Stimulated activated CD4-positive, alpha-beta T cell treated with anti-CD3 and anti-CD28 coated beads, Interleukin-1b, Interleukin-23, amount 100 ng/mL, for 1 hour (primary cell): ENCODE measurements at places on chromosomes 11 and 22.

GRCh38 chr11:8705146-8705545 lies 22.6 kb downstream of the RPL27A start:
- DNase-seq = no peak

- no peak for DNase-seq
Observed at GRCh38 chr22:24107661-24108060, 73.6 kb upstream of the SUSD2 start.

- DNase-seq = no peak
Observed at GRCh38 chr11:120746376-120746775, 234.8 kb downstream of the GRIK4 start.

- no peak for DNase-seq
Observed at GRCh38 chr22:48536541-48537342, 1290.9 kb downstream of the BRD1 start.

- no peak for DNase-seq
Observed at GRCh38 chr22:23305922-23306374, 125.6 kb downstream of the BCR start.

DNA sequence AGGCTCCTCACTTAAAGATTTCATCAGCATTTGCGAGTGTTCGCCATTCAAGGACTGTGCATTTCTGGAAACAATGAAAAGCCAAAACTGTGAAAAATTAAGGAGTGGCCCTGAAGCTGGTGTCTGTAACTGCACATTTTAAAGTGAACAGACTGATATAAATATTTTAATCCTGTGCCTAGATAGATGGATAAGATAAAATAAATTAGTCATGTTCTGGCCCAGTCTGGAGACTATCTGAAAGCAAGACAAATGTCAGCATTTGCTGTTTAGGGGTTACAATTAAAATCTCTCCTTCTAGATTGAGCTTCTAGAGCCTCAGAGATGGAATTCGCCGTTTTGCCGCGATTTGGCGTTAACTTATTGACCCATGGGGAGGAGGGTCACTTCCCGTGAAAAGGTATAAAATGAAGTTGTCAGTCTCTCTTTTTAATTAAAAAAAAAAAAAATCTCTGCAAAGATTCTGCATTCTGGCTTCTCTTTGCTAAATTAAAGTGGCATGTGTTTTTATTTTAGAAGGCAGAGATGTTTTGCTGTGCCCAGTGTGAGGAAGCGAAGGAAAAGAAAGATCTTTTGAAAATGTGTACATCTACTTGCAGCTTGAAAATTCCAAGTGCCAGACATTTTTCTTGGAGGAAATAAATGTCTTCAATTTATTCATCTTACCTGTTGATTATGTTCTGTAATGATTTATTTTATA lies 79.7 kb upstream of the WNT7B start:
- DNase-seq = no peak

- DNase-seq = no peak
Observed at GRCh38 chr22:44279069-44279360, 33.7 kb downstream of the SHISAL1 start.

DNA sequence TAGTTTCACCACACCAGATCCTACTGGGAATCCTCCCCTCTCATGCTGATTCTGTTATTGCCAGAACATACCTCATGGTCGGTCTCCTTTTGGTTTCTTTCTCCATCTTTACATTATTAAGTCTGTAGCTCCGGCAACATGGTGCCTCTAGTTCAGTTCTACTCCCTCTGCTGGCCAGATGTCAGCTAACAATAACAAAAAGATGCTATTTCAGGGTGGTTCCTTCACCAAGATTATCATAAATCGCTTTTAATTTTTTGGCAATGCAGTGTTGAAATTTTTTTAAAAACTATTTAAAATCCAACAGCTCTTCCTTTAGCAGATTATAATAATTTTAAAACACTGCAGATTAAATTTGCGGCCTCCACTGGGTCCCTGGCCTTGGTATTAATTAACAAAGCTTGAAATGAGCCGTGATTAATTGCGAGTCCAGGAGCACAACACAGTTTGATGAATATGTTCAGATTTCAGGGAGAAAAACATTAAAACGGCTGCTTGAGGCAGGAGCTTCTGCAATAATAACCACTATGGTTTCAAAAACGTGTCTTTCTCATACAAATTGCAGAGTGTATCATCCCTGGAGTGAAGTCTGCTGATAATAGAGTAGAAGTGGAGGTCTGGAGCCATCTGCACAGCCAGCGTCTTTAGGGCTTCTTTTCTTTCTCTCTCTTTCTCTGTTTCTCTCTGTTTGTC lies 492.9 kb upstream of the KIRREL3 start:
- no peak for DNase-seq

DNA sequence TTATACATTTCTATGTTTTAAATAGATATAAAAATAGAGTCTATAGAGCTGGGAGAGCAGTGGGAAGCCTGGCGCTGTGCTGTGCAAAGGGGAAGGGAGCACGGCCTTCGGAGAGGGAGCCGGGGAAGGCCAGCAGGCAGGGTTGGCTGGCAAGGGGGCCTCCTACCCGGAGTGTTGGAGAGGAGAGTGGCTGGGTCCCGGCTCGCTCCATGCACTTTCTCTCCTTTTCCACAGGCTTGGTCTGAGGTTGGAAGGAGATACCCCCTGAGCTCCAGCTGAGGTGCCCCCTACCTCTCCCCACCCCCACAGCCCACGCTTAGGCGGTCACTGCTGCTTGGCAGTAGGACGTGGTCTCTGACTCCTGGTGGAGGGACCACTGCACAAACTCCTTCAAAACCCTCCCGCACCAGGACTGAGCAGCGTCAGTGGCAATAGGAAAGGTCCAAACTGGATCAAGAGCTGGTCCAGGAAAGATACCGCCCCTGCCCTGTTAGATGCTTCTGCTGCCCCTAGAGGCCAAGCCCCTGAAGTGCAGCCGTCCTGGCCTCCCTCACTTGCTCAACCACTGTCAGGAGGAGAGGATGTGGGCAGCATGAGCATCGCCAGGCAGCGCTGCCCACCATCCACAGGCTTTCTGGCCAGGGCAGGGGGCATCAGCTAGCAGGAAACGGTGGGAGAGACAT lies 52.9 kb downstream of the SYT13 start:
- peak; percentile 45 for DNase-seq

GRCh38 chr11:122331079-122331478 lies 215.1 kb upstream of the BLID start:
- no peak for DNase-seq

DNA sequence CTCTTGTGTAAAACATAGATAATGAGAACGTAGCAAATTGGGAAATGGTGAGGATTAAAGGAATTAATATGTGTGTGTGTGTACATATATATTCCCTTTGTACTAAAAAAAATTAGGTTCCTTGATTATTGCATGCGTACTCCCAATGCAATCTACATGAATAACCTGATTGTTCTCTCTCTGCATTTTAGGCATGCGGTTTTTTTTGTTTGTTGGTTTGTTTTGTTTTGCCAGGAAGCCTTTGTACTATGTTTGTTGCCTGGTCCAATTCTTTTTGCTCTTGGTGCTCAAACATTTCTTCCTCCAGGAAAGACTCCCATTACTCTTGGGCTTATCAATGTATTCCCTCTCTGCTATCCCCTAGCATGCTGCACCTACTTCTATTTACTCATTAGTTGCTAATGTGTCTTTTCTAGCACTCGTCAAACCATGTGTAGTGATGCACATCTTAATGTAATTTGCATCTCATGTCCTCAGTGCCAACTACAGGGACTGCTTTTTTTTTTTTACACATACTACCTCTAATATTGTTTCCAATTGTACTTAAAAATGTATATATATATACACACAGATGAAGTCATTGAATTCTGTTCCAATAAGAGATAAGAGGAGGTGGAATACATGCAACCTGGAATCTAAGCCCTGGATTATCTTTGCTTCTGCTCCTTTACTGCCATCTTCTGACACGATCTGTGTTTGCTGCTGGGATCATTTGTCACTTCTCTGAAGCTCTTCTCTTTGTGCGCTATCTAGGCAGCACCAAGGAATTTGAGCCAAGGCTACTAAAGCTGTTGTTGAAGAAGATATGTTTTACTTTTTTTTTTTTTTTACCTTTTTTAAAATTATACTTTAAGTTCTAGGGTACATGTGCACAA lies 197.2 kb upstream of the ANO3 start:
- DNase-seq = no peak

DNA sequence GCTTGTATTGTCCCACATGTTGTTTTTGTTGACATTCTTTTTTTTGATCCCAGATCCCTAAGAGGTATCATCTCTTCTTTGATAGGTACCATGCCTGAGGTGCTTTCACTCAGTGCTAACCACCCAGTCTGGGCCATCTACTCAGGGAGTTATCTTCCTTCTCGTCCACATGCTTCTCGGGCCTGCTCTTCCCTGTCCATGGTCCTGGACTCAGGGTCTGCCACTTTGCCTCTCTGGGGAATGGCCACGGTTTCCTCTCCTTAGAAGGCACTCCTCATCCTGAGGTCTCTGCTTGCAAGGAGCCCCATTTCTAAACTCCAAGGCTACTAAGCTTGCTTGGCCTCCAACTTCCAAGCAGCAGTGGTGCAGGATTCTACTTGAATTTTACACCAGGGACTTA lies 227.0 kb upstream of the NCAM1 start:
- no peak for DNase-seq

GRCh38 chr11:82867495-82868082 lies 32.6 kb downstream of the PRCP start:
- peak; percentile 43 for DNase-seq

DNA sequence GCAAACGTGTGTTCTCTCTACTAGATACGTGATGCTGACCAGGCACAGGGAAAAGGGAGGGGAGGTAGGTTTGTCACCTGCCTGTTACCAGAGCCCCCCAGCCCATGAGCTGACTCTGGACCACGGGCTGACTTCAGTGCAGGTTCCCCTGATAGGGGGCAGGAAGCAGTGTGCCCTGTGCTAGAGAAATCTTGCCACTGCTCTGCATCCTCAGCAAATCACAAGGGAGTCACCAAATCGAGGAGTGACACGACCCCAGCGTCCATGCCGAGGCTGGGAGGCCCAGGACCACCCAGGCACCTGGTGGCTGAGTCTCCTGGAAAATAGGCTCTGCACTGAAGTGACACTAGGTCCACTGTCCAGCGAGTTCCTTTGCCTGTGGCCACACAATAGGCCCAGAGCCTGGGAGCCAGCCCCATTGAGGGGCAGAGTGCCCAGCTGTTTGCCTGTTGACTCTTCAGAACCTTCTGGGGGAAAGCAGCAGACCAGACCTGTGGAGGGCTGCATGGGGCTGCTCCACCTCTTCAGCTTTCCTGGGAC lies 99.3 kb downstream of the CTTN start:
- DNase-seq = no peak

DNA sequence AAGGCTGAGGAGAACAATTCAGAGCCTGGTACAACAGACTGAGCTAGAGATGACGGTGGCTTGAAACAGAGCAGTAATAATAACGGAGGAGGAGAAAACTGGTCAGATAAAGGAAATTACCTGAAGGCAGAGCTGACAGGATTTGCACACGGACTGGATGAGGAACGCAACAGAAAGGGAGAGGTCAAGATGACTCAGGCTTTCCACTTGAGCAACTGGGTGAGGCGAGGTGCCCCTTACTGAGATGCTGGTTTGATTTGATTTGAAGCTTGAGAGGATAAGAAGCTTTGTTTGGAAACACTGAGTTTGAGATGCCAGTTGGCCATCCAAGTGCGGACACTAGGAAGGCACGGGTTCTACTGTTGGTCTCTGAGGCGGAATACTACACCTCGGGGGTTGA lies 35.4 kb upstream of the NRIP3 start:
- no peak for DNase-seq

DNA sequence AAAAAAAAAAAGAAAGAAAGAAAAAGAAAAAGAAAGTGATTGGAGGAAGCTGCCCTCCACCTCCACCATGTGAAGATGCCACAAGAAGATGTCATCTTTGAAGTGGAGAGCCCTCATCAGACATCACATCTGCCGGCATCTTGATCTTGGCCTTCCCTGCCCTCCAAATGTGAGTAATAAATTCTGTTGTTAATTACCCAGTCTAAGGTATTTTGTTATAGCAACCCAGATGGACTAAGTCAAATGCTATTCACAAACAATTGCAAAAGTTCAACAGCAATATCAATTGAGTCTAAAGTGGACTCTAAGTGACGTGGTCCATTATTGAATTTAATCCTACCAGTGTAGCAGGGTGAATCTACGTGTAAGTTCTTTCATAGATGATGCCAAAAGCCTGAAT lies 55.9 kb upstream of the NUP160 start:
- DNase-seq = no peak

- no peak for DNase-seq
Observed at GRCh38 chr11:79575701-79576100, 134.9 kb upstream of the TENM4 start.
